ENCODE measurements at places on chromosomes 5 and 9.
A peak's percentile ranks its signal among the peaks of the same experiment; 100 is the strongest.

GRCh38 chr9:27184556-27185351 lies 75.7 kb downstream of the TEK start:
- DNase-seq, result no peak

DNA sequence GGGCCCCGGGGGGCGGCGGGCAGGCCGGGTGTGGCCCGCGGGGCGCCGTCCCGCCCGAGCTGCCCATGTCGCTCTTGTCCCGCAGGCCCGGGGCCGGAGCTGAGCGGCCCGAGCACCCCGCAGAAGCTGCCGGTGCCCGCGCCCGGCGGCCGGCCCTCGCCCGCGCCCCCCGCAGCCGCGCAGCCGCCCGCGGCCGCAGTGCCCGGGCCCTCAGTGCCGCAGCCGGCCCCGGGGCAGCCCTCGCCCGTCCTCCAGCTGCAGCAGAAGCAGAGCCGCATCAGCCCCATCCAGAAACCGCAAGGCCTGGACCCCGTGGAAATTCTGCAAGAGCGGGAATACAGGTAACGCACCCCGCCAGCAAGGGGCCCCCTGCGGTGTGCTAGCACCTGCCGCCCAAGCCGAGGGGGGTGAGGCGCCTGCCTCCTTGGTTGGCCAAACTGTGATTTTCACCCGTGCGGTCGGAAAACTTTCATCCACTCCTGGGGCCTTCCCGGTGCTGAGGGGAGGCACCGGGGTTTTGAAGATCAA lies 32.1 kb downstream of the SMARCA2 start:
- DNase-seq, result no peak

- no peak for DNase-seq
Measured at GRCh38 chr9:137804908-137805630, 72.5 kb upstream of the CACNA1B start.

DNA sequence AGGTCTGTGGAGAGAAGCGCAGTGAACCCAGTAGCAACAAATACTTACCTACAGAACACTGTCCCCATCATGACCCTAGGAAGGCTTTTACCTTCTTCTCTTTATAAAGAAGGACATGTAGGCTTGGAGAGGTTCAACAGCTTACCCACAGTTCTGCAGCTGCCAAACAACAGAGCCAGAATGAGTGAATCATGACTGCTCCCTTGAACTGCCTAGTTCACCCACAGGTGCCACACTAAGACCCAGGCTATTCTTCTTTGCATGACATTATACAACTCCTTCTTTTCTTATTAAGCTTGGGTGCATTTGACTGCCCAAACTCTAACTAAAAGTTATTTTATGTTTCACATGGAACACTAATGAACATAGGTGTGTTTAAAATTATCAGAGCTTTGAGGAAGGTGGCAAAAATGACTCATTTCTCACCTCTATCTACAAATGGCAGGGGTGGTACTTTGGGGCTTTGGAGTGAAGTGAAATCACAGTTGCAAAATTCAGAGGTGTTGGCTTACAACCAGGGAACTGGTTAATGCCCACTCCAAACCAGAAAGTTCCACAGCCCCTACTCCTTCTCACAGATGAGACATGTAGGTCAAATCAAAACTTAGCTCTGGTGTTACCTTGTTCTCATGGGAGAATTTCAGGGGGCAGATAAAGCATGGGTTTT lies 201.6 kb downstream of the SEMA6A start:
- no peak for DNase-seq

DNA sequence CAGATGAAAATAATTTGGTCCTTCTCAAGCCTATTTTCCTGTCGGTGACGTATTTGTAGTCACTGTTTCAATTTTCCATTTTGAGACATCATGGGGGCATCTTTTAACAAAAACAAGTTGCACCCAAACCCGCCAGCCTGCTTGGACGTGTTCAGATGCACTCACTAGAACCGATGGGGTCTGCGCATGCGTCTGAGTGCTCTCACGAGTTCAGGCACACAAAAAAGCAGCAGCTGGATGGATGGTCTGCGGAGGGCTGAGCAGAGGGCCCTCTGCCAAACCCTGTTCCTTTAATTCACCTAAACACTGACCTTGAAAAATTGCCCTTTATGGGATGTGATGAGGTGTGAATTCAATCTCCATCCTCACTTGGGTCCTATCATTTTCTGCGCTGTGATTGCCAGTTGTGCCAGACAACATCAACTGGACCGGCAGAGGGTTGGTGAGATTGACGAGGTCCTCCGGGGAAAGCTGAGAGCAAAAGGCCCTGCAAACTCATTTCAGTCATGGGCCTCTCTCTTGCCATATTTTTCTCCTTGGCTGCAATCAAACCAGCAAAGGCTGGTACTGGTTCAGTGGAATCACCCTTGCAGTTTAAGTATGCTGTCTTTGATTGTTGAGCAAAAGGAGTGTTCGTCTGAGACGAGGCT lies 251.9 kb downstream of the NFIB start:
- DNase-seq, result no peak

- DNase-seq, result no peak
Measured at GRCh38 chr5:114408847-114409246, 47.0 kb downstream of the KCNN2 start.

- no peak for DNase-seq
Measured at GRCh38 chr9:3887221-3887653, 361.4 kb upstream of the RFX3 start.

DNA sequence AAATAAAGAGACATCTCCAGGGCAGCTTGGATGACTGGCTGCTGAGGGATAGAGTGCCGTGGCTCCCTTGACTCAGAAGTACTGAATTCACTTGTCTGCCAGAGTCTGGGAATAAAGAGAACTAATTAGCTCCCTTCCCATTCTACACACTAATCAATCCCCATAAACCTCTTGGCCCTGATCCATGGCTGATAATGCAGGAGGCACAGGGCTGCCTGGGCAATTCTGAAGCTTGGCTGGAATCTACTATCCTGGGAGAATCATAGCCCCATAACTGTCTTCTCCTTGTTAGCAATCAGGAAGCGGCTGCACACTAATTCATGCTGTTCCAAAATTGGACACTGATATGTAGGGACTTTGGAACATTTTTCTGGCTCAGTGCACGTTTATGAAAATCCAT lies 197.7 kb downstream of the PTTG1 start:
- no peak for DNase-seq

DNA sequence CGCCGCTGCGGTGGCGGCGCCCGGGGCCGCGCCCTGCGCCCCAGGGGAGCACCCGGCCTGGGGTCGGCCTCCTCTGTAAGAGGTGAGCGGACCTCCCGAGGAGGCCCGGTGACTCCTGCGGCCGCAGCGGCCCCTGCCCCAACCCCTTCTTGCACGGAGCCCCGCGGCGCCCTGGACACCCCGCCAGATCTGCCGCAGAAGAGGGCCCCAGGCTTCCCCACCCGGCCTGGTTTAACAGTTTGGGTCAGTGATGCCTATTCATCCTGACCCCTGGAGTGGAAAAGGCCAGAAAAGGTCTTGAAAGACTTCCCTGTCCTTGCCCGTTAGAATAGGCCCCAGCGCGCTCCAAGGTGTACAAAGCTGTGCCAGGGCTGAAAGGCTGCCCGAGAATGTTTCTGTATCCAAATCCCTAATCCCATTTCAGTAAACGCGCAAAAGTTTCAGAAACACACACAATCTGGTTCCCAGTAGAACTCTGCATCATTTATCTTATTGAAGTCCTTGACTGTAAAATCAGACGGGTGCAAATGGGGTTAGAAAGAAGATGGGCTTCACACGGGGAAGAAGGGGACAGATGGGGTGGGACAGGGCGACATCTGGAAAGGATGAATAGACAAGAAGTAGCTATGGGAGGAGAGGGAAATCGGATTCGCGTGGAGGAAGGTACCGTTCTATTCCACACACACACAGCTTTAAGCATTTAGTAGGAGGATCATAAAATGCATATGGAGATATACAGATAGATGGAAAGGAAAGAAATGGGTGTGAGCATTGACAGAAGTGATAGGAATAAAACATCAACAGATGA lies 1.1 kb upstream of the SSBP2 start:
- DNase-seq, result no peak

DNA sequence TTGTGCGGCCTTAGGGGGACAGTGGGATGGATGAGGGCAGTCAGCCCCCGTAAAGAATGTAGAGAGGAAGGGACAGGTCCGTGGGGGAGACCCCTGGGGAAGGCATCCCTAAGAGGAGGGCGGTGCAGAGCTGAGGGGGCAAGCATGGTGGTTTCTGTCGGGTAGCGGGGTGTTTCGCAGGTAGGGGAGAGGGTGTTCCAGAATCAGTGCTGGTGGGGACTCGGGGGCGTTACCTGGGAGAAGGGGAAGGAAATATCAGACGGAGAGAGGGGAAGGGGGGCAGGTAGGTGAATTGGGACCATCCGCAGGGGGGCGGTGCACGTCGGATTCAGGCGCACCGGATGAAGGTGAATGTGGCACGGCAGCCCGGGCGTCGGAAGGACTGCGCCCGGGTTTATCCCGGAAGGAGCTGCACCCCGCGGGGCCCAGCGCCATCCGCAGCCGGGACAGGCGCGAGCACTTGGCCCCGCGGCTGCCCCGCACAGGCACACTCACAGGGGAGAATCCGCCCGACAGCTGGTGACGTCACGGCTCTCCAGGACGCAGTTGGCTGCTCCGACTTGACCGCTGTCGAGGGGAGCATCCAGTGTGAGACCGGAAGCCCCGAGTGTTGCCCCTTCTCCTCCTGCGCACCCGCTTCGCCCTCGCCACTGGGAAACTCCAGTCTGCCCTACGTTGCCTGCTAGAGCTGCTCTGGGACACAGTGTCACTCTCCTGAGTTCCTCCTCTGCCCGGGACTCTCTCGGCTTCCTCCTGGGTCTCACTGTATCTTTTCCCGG lies 1.3 kb downstream of the CD72 start:
- peak; percentile 46 for DNase-seq
